A549 treated with Hydrocortisone at 1 μM for 4 hours (cell line): ENCODE measurements at places on chromosomes 1 and 21. TPM values are rescaled to one million over a fixed set of nuclear protein-coding genes. Genes with fewer than 3 reads are reported as not detected.

KRTAP12-3 gene
- not detected in 5 replicates for total RNA-seq

PLEKHN1 gene
- 4.4 to 5.7 TPM (median 4.9 TPM) in 5 replicates for total RNA-seq

PCP4 gene
- total RNA-seq, result not detected in 5 replicates

TIPRL gene
- total RNA-seq, result 27.1 to 38.9 TPM (median 33.8 TPM) in 5 replicates

IGSF21 gene
- total RNA-seq, result not detected in 5 replicates

PCSK9 gene
- total RNA-seq, result 2.2 to 3.5 TPM (median 2.8 TPM) in 5 replicates

CTNNBIP1 gene
- 8.5 to 10.7 TPM (median 10.5 TPM) in 5 replicates for total RNA-seq

CYP4A22 gene
- total RNA-seq, result not detected in 5 replicates

LAMC1 gene
- 84.0 to 143 TPM (median 107 TPM) in 5 replicates for total RNA-seq

ERO1B gene
- total RNA-seq, result 2.1 to 3.1 TPM (median 2.6 TPM) in 5 replicates

FAM43B gene
- total RNA-seq, result 3.3 to 4.8 TPM (median 4.2 TPM) in 5 replicates

OPRD1 gene
- total RNA-seq, result 0.02 to 0.07 TPM (median 0.03 TPM) in 4 of 5 replicates, not detected in the other

TFF2 gene
- not detected in 5 replicates for total RNA-seq
